ENCODE measurements at places on chromosomes 5 and 9. TPM values are rescaled to one million over a fixed set of nuclear protein-coding genes. Genes with fewer than 3 reads are reported as not detected.
A peak's percentile ranks its signal among the peaks of the same experiment; 100 is the strongest.

DNA sequence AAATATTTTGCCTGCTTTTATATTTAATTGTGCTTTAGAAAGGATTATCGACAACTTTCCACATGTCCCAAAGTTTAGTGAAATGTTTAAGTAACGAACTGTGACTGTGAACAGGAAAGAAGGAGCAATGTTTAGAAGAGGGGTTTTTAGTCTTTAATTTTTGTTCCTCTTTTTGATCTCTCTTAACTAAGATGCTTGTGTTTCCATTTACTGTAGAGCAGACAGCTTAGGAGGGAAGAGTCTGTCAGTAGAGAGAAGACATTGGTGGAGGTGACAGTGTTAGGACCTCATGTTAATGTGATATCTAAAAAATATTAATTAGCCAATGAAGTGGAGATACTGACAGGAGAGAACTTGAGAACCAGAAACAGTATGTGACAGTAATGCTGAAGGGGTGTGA, 92.2 kb downstream of the RASGRF2 start:
- H3K27me3 ChIP-seq, result no peaks in the 10 kb centered on the region
- H3K27ac ChIP-seq, result no peak overlapping the region
- H3K36me3 ChIP-seq, result no peaks in the 10 kb centered on the region
- no peak for DNase-seq
- H3K4me1 ChIP-seq, result no peaks in the 10 kb centered on the region

The MRPL22 gene
- 78.4 TPM for total RNA-seq

DNA sequence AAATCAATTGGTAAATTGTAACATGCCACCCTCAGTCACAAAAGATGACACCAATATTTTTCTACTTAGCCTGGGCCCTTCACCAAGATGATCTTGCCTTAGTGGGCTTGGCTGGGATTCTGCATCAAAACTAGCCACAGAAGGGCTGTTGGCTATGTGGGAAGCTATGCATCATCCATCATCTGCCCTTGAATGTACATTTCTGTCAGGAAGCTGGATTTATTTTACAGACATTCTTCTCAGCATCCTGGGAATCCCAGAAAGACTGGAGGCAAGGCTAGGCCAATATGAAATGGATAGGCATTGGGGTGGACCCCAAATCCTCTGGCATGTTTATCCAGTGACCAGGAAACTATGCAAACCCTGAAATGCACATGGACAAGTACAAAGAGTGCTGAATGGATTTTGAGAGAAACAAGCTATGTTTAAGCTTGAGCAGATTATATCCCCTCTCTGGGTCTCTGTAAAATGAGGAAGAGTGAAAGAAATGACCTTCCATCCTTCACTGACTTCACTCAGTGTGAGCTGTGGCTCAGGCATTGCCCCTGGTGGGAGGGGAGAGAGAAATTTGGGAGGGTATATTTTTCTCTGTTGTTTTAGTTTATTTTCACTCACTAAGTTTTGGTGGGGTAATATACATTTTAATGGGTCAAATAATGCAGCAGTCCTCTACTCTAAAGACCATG, 283.6 kb downstream of the EBF1 start:
- DNase-seq, result no peak
- peaks cover 26% of the 10 kb centered on the region for H3K4me1 ChIP-seq
- H3K27me3 ChIP-seq, result no peaks in the 10 kb centered on the region
- H3K36me3 ChIP-seq, result no peaks in the 10 kb centered on the region
- H3K4me3 ChIP-seq, result no peak overlapping the region

GRCh38 chr9:121987314-121987713, 105.8 kb downstream of the TTLL11 start:
- DNase-seq, result no peak
- no peaks in the 10 kb centered on the region for H3K27me3 ChIP-seq
- H3K4me3 ChIP-seq, result no peak overlapping the region
- H3K36me3 ChIP-seq, result peaks cover 11% of the 10 kb centered on the region
- H3K4me1 ChIP-seq, result peaks cover 55% of the 10 kb centered on the region
- H3K27ac ChIP-seq, result no peak overlapping the region

DNA sequence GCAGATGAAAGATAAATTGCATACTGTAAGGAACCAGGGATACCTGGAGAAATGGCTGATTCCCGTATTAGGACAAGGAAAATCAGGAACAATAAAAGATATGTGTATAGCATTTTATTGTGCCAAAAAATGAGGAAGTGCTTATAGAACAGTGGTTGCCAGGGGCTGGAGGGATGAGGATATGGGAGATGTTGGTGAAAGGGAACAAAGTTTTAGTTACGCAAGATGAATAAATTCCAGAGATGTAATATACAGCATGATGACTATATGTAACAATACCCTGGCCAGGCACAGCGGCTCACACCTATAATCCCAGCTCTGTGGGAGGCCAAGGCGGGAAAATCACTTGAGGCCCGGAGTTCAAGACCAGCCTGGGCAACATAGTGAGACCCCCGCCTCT, 101.8 kb downstream of the CDK5RAP2 start:
- no peak for DNase-seq
- H3K36me3 ChIP-seq, result peaks cover 31% of the 10 kb centered on the region
- H3K27me3 ChIP-seq, result no peaks in the 10 kb centered on the region
- peak overlapping the region; percentile 25 for H3K27ac ChIP-seq

The TBCA gene
- 147 TPM for total RNA-seq

- no peaks in the 10 kb centered on the region for H3K4me1 ChIP-seq
- H3K36me3 ChIP-seq, result no peaks in the 10 kb centered on the region
- H3K27me3 ChIP-seq, result no peaks in the 10 kb centered on the region
- DNase-seq, result no peak
These were observed 43.3 kb upstream of the ISOC1 start for GRCh38 chr5:129051283-129051682.

- H3K36me3 ChIP-seq, result no peaks in the 10 kb centered on the region
- no peak overlapping the region for H3K27ac ChIP-seq
- no peaks in the 10 kb centered on the region for H3K4me1 ChIP-seq
- DNase-seq, result no peak
- no peak overlapping the region for H3K4me3 ChIP-seq
These were observed 26.5 kb upstream of the PCSK1 start for GRCh38 chr5:96459313-96460121.

GRCh38 chr9:4620057-4620765, 41.9 kb upstream of the PLPP6 start:
- no peak overlapping the region for H3K27ac ChIP-seq
- peaks cover 8% of the 10 kb centered on the region for H3K36me3 ChIP-seq
- H3K4me3 ChIP-seq, result no peak overlapping the region
- DNase-seq, result no peak
- no peaks in the 10 kb centered on the region for H3K4me1 ChIP-seq

The INSL4 gene
- not detected for total RNA-seq

- no peak for DNase-seq
- H3K36me3 ChIP-seq, result peaks cover 84% of the 10 kb centered on the region
- H3K27me3 ChIP-seq, result no peaks in the 10 kb centered on the region
These were observed 71.4 kb downstream of the SLC12A2 start for GRCh38 chr5:128154943-128155342.

- no peaks in the 10 kb centered on the region for H3K27me3 ChIP-seq
- H3K27ac ChIP-seq, result peak overlapping the region; percentile 83
- peaks cover 58% of the 10 kb centered on the region for H3K4me1 ChIP-seq
These were observed 50.8 kb downstream of the PLCXD3 start for GRCh38 chr5:41459557-41459956.

DNA sequence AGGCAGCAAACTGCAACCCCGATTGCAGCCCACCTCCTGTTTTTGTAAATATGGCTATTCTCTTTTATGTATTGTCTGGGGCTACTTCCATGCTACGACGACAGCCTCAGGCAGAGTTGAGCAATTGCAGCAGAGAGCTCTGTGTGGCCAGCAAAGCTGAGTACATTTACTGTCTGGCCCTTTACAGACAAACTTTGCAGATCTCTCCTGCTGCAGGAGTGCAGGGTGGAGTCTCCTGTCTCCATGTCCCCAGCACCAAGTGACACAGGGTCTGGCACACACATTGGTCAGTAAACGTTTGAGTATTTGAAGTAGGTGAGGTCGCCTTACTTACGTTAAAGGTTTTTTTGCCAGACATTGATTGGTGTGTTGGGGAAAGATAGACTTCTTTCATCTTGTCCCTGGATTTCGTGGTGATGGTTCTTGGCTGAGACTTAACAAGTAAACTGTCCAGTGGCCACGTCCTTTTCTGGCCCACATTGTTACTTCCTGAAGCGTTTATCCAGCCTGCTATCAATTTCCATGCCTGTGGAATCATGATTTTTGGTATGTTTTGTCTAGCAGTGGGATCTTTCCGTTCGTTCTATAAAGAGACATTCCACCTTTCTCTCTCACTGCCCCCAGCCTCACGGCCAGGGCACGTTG, 27.2 kb downstream of the PRRC2B start:
- H3K27ac ChIP-seq, result peak overlapping the region; percentile 76
- no peaks in the 10 kb centered on the region for H3K36me3 ChIP-seq
- H3K27me3 ChIP-seq, result no peaks in the 10 kb centered on the region
- no peak overlapping the region for H3K4me3 ChIP-seq
- DNase-seq, result no peak

- no peak overlapping the region for H3K4me3 ChIP-seq
- no peaks in the 10 kb centered on the region for H3K4me1 ChIP-seq
- no peak for DNase-seq
- no peaks in the 10 kb centered on the region for H3K27me3 ChIP-seq
These were observed 538.3 kb upstream of the CLINT1 start for GRCh38 chr5:158397278-158397677.

GRCh38 chr5:163259495-163259894, 177.9 kb upstream of the CCNG1 start:
- DNase-seq, result no peak
- H3K4me1 ChIP-seq, result no peaks in the 10 kb centered on the region
- H3K27me3 ChIP-seq, result no peaks in the 10 kb centered on the region
- H3K4me3 ChIP-seq, result no peak overlapping the region

The TIMD4 gene
- not detected for total RNA-seq

DNA sequence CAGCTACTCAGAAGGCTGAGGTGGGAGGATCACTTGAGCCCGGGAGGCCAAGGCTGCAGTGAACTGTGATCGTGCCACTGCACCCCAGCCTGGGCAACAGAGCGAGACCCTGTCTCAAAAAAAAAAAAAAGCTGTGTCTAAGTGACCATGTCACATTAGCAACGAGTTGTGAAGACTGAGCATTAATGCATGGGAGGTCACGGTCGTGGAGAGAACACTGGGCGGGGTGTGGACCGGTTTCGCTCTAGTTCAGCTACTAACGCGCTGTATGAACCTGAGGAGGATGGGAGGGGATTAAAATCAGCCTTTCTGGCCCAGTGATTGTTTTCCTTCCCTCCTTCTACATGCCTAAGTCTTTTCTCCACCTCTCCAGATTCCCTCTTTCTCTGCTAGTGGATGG, 56.7 kb upstream of the CARTPT start:
- H3K27me3 ChIP-seq, result no peaks in the 10 kb centered on the region
- no peak overlapping the region for H3K4me3 ChIP-seq
- H3K27ac ChIP-seq, result no peak overlapping the region
- peaks cover 13% of the 10 kb centered on the region for H3K36me3 ChIP-seq

- H3K4me3 ChIP-seq, result no peak overlapping the region
- peaks cover 53% of the 10 kb centered on the region for H3K36me3 ChIP-seq
- DNase-seq, result no peak
- H3K27me3 ChIP-seq, result no peaks in the 10 kb centered on the region
- no peak overlapping the region for H3K27ac ChIP-seq
- no peaks in the 10 kb centered on the region for H3K4me1 ChIP-seq
These were observed 174.0 kb downstream of the MAN2A1 start for GRCh38 chr5:109863752-109864151.

GRCh38 chr5:158320178-158320674, 461.3 kb upstream of the CLINT1 start:
- no peaks in the 10 kb centered on the region for H3K36me3 ChIP-seq
- H3K4me3 ChIP-seq, result no peak overlapping the region
- no peak for DNase-seq
- H3K27ac ChIP-seq, result no peak overlapping the region
- no peaks in the 10 kb centered on the region for H3K4me1 ChIP-seq

GRCh38 chr9:117744856-117745389, 40.7 kb downstream of the TLR4 start:
- peak; percentile 18 for DNase-seq
- H3K4me3 ChIP-seq, result peak overlapping the region; percentile 67
- no peaks in the 10 kb centered on the region for H3K36me3 ChIP-seq
- peak overlapping the region; percentile 39 for H3K27ac ChIP-seq

The PFN3 gene
- not detected for total RNA-seq

GRCh38 chr9:89939626-89940292, 334.9 kb downstream of the GADD45G start:
- H3K27ac ChIP-seq, result no peak overlapping the region
- no peaks in the 10 kb centered on the region for H3K27me3 ChIP-seq
- no peaks in the 10 kb centered on the region for H3K36me3 ChIP-seq
- DNase-seq, result no peak
- H3K4me1 ChIP-seq, result peaks cover 15% of the 10 kb centered on the region

The SEMA5A gene
- 43.2 TPM for total RNA-seq

Measured in left ventricle myocardium inferior (tissue), 1 donor.